ENCODE measurements at places on chromosomes 5 and 9.
A peak's percentile ranks its signal among the peaks of the same experiment; 100 is the strongest.

DNA sequence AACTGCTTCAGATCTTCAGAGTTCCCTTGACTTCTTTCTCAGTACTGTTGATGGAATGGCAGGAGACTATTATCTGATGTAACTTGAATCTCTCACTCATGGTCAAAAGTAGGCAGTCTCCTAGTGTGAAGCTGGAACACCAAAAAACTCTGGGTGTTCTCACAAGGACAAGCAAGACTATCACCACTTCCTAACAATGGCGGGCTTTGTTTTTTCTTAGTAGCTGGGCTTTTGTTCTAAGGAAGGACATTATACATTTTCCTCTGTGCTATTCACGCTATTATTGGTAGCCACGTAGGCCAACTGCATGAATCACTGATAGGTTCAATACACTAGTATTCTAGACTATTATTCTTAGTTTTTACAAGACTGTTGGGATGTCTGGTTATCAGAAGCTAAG, 67.7 kb upstream of the ATG10 start:
- DNase-seq = no peak

DNA sequence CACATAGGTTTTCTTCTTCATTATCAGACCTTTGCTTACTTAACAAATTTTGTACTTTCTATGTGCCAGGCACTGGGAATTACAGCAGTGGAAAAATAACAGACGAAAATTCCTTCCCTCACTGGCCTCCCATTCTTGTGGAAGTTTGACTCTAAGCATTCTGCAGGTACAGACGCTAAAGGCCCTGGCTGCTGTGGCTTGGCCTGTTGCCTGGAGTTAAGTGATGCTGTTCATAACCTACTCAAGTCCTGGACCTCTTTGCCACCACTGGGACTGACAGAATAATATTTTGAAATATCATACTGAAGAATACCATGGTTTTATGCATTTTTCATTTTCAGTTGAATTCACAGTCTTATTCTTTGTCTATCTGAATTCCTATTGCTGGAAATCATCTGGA, 97.3 kb upstream of the SPATA31C2 start:
- no peak for DNase-seq

- no peak for DNase-seq
Measured at GRCh38 chr5:123746683-123747360, 234.8 kb downstream of the CSNK1G3 start.

GRCh38 chr9:108333530-108333983, 522.2 kb downstream of the ACTL7B start:
- no peak for DNase-seq

DNA sequence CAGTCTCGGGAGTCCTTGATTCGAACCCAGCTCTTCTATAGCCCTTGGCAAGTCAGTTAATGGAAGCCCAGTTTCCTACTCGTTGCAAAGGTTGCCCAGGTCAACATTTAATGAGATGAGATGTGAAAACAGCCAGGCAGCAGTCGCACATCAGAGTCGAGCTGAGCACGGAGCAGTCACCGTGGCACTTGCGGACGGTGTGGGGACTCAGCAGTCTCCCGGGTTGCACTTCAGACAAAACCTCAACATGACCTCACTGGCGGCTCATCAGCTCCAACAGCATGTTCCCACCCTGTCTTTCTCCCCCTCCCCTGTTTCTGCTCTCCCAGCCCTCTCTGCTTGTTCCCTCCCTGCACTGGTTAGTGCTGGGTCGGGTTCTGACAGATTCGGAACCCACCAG, 35.8 kb downstream of the UBE2QL1 start:
- no peak for DNase-seq

DNA sequence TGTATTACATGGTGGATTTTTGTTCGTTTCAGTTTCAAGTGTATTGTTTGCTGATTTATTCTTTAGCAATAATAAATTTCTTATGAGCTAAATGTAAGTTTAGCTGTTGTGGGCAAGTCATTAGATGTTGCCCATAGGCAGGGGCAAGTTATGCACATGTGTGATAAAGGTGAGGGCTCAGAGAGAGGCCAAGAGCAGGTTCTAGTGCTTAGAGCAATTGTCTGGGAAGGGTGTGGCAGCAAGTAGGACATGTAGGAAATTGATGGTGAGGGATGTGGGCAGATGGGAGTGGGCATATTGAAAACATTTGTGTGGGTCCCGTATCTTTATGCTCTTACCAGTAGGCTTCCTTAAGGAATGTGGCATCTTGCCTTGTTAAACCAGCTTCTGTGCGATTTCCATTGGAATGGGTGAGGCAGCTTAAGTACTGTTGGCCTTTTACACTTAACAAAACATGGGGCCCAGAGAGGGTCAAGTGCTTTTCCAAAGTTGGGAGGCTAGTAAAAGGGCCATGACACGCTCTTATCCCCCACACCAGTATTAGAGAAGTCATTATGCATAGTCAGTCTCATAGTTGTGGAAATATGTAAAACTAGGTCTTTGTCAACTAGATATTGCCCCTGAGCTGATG, 60.6 kb downstream of the KDM4C start:
- DNase-seq = no peak

DNA sequence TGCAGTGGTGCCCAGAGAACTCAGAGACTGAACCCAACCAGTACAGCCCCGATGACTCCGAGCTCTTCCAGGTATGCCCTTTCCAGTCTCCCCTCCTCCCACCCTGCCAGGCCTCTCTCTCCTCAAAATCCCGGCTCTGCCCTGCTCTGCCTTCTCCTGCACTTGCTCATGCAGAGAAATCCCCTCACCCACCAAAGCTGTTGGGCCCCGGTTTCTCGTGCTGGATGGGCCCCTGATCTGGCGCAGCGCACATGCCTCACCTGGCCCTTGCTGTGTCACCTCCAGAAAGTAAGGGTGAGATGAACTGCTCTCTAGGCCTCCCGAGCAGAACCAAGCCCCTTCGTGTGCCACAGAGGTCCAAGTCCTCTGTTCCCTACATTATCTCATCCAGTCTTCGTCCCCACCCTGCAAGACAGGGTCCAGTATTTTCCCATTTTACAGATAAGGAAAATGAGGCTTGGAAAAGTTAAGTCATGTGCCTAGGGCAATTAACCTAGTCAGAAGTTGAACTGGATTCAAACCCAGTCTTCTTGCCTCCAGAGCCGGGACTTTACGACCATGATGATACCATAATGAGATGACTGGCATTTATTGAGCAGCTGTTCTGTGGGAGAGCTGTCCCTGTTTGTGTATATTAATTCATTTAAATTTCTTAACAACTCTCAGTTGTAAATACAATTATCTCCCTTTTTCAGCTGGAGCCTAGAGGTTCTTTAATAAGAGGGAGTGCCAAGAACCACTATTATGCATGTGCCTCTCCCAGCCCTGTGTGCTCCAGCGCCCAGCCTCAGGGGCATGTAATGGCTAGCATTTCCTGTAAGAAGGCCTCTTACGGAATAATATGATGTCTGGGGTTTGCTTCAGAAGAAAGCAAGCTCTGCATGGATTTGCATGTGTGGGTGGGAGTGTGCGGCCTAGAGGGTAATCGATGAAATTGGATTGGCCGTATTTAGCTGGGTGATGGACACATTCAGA, 90.7 kb downstream of the PPARGC1B start:
- no peak for DNase-seq

GRCh38 chr5:159303286-159303685, 27.0 kb downstream of the IL12B start:
- no peak for DNase-seq

DNA sequence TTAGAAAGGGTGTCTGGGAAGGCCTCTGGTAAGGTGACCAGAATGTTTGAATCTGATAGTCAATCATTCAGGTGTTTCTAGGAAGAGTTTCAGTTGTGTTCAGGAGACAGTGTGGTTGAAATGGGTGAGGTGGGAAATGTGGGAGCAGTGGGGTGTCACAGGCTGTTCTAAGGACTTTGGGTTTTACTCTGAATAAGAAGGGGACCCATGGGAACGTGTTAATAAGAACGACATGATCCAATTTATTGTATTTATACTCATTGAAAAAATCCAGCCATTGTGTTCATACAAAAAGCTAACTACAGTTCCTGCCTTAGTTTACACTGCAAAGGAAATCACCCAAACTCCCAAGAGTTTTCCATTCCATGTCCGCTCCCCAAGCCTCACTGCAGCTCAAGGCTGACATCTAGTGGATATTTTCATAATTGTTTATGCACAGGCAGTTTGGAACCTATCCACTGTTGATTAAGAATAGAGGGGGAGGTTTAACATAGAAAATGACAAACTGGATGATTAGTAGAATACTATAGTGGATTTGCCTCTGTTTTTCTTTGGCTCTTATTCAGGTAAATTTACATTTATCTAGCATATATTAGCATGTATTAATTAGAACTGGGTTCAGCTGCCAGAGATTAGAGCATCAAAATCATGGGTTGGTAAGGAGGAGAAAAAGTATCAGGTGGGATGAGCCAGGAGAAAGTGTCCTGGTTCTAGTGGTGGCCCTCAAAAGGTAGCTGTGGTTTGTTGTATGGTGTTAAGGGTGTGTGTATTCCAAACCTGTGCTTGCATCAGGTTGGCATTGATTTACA, 17.7 kb downstream of the CAVIN4 start:
- DNase-seq = no peak

DNA sequence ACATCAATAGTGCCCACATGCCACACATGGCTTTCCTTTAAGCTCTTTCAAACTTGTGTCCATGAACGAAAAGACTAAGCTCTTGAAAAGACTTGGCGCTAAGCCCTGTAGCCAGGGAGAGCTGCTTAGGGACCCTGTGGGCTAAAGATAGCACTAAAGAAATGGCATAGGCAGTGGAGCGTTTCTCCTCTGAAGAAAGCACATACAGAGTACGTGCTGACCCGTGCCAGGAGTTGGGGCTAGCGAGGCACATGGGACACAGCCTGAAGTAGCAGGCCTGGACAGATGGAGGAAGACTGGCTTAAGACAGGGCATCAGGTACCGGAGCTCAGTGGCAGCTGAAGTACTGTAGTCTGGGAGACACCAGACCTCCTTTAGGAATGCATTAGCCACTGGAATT, 39.7 kb downstream of the ADGRV1 start:
- DNase-seq = no peak

- no peak for DNase-seq
Measured at GRCh38 chr5:177335701-177336065, 15.8 kb downstream of the LMAN2 start.

DNA sequence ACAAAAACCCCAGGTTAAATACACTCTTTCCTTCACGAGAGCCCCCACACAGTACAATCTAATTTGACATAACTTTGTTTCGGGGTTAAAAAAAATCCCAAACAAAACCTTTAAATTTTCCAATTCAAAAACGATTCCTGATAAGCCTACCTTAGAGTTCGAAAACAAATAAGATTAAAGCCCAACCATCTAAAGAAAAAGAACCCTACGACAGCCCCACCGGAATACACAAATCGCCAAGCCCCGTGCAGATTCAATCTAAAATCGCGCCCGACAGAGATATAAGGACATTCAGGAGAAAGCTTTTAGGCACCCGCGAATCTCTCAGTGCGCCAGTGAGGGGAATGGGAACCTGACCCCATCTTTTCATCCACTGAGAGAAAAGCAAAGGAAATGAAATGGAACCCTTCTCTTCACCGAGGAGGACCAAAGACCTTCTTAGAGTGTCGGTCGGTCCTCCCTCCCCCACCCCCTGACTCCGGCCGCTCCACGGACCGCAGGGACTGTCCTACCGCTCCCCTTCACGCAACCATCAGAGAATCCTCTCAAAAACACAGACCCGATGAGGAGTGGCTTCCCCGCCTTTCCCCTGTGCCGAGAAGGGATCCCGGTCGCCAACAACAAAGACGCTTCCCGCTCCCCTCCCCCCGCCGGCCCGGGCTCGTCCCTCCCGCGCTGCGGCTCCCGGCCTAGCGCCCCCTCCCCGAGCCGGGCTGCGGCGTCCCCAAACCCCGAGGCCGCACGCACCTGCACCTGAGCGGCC, 925 bp downstream of the ABHD17B start:
- peak; percentile 6 for DNase-seq

- DNase-seq = no peak
Measured at GRCh38 chr9:546797-547223, 294.7 kb upstream of the DMRT1 start.

DNA sequence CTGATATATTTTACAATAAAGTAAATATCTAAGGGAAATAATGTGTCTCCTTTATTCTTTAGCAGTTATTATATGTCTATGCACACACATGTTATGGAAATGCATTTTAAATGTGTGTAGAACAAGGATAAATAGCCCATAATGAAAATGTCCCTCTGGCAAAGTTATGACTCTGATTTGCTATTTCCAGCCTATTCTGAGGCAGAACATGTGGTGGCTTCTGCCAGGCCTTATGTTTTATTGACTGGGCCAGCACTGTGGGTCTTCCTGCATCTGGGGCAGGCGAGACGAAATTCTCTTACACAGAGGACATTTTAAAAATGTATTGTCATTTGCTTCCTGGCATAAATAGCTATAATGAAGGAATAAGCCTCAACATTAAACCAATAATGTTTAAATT, 52.8 kb downstream of the S1PR3 start:
- DNase-seq = no peak

GRCh38 chr5:61084658-61085057, 77.6 kb downstream of the SMIM15 start:
- no peak for DNase-seq

DNA sequence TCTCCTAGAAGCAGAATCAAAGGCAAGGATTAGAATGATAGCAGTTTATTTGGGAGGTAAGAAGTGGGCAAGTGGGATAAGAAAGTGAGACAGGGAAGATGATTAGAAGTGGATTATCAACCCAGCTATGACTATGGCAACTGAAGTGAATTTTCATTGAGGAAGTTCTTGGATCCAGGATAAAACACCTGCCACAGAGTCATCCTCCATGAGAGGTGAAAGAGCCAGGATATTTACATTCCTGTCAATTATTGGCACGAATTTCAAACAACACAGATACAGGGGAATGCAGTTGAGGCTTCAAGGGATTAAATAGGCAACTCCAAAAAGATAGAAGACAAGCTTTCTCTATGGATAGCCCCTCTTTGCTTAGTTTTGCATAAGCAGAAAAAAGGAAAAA, 31.8 kb upstream of the ZNF366 start:
- DNase-seq = no peak

- DNase-seq = no peak
Measured at GRCh38 chr5:16625096-16625495, 8.3 kb upstream of the RETREG1 start.

DNA sequence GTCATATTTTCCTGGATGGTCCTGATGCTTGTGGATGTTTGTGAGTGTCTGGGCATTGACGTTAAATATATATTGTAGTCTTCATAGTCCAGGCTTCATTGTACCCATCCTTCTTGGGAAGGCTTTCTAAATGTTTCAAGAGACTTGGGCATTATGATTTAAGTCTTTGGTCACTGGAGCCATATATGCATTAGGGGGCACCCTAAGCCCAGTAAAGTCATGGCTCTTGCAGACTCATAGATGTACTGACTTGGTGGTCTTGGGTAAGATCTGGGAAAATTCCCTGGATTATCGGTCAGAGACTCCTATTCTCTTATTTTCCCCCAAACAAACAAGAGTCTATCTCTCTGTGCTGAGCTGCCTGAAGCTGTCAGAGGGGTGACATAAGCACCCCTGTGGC, 271.1 kb downstream of the TRIM36 start:
- DNase-seq = no peak

- no peak for DNase-seq
Measured at GRCh38 chr5:172321593-172321992, 38.0 kb upstream of the UBTD2 start.
